ENCODE measurements at places on chromosomes 2 and 18.
A peak's percentile ranks its signal among the peaks of the same experiment; 100 is the strongest.

DNA sequence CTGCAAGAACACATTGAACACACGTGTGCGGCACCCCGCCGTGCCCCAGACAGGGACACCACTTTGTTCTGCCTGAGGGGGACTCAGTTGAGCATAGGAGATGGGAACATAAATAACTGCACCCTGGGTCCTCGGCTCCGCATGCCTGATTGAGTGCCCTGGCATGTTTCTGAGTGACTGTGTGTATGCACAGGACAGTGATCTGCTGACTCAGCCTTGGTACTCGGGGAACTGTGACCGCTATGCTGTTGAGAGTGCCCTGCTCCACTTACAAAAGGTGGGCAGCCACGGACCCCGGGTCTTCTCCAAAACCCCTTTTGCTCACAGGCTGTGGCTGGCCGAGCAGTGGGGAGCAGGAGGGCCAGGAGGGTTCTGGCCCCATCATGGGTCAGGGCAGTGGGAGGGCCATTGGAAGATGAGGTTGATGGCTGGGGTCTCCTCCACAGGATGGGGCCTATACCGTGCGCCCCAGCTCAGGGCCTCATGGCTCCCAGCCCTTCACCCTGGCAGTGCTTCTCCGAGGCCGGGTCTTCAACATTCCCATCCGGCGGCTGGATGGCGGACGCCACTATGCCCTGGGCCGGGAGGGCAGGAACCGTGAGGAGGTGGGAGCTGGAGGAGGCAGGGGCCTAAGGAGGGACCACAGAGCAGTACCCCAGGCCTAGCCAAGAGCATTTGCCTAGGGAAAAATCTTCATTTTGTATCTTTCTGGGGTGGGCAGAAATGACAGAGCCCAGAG lies 16.9 kb downstream of the SH2D6 start:
- DNase-seq, result no peak

- no peak for DNase-seq
These were observed 183.3 kb upstream of the DOK6 start for GRCh38 chr18:69217196-69218000.

GRCh38 chr2:24354395-24354794 lies 5.9 kb downstream of the ITSN2 start:
- no peak for DNase-seq

DNA sequence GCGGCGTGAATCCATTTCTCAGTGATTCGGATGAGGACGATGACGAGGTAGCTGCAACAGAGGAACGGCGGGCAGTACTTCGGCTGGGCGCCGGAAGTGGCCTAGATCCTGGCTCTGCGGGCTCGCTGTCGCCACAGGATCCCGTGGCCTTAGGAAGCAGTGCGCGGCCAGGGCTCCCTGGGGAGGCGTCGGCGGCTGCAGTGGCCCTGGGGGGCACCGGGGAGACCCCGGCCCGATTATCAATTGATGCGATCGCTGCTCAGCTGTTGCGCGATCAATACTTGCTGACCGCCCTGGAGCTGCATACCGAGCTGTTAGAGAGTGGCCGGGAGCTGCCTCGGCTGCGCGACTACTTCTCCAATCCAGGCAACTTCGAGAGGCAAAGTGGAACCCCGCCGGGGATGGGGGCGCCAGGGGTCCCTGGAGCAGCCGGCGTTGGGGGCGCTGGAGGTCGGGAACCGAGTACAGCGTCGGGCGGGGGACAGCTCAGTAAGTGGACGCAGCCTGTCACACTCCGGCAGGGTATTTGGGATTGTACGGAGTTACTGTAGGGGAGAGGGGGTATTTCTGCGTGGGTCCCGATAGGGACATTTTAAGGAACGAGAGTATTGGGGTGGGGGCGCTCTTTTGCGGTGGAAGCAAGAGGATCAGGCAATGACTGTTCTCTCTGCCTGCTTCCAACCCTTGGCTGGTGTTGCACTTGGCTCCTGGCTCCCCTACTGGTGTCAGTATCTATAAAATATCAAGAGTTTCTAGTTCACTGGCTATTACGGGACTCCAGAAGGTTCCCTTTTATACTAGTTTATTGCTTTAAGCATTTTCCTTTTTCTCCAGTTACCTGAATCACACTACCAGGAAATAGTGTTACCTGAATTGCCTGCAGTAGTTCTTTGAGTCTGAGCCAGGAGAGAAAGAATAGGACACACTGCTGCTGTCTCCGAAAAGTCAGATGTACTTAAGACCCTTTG lies 772 bp downstream of the RELCH start:
- DNase-seq, result peak; percentile 10

- DNase-seq, result no peak
These were observed 160.5 kb downstream of the UBE2E3 start for GRCh38 chr2:181140928-181141327.

GRCh38 chr2:149420053-149420963 lies 89.9 kb downstream of the LYPD6 start:
- no peak for DNase-seq

- DNase-seq, result no peak
These were observed 67.4 kb upstream of the ADAM23 start for GRCh38 chr2:206375956-206376355.

GRCh38 chr2:154527962-154528361 lies 170.5 kb upstream of the KCNJ3 start:
- DNase-seq, result no peak

- DNase-seq, result no peak
These were observed 215.7 kb downstream of the SLC4A10 start for GRCh38 chr2:161839926-161840325.

DNA sequence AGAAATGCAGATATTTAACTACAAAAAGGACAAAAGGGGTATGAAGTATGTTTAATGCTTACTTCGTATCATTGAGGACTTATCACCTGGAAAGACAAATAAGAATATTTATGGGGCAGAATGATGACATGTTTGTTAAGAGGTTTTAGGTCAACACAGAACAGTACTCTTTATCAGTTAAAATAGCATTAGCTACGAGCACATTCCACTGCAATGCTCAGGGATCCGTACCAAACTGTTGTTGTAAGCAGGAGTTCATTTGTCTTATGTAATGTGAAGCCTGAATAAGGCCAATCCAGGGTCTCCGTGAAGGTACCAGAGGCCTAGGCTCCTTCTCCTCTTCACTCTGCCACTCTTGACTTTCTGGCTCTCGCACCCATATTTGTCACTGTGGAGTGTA lies 465.7 kb upstream of the NRP2 start:
- DNase-seq, result no peak

- no peak for DNase-seq
These were observed 234.3 kb downstream of the AGAP1 start for GRCh38 chr2:235727891-235728799.

DNA sequence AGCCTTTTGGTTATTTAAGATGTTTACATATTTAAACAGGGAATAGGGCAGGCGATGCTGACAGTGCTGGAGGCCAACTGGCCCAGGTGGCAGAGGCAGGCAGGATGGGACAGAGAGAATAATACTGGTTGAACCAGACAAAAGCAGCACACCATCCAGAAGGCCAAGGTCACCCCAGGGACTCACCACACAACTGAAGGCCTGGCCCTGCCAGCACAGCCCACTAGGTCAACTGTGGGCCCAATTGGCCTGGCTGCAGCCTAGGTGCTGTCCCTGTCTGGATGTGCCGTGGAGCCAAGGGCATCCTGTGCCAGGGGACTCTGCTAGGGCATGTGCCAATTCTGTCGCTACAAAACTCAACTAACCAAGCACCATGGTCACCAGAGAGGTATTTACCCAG lies 69.2 kb downstream of the RNF152 start:
- DNase-seq, result no peak

GRCh38 chr2:80054346-80054675 lies 250.2 kb downstream of the LRRTM1 start:
- no peak for DNase-seq

- no peak for DNase-seq
These were observed 23.8 kb upstream of the TNFRSF11A start for GRCh38 chr18:62301322-62301721.

All from CD4-positive, alpha-beta T cell treated with Interleukin-17A for 1 hour (primary cell).